Renal pelvis (tissue), 12 donors: ENCODE measurements at places on chromosomes 13 and 19. TPM values are rescaled to one million over a fixed set of nuclear protein-coding genes. Genes with fewer than 3 reads are reported as not detected.
A peak's percentile ranks its signal among the peaks of the same experiment; 100 is the strongest.

Gene EBPL
- 55.2 TPM for polyA plus RNA-seq

Gene WDR88
- 0.87 TPM for polyA plus RNA-seq

Gene TEX26
- polyA plus RNA-seq, result 1.3 TPM

Gene CABP5
- not detected for polyA plus RNA-seq

Gene PLIN4
- 1.4 TPM for polyA plus RNA-seq

Gene CLEC4M
- polyA plus RNA-seq, result 3.9 TPM

Gene ADAMTSL5
- polyA plus RNA-seq, result 1.4 TPM

Gene HSPH1
- 135 TPM for polyA plus RNA-seq

Gene ING1
- polyA plus RNA-seq, result 30.2 TPM

Gene ZNF880
- 30.0 TPM for polyA plus RNA-seq

Gene SLITRK6
- 9.9 TPM for polyA plus RNA-seq

Gene AMER2
- 0.43 TPM for polyA plus RNA-seq

DNA sequence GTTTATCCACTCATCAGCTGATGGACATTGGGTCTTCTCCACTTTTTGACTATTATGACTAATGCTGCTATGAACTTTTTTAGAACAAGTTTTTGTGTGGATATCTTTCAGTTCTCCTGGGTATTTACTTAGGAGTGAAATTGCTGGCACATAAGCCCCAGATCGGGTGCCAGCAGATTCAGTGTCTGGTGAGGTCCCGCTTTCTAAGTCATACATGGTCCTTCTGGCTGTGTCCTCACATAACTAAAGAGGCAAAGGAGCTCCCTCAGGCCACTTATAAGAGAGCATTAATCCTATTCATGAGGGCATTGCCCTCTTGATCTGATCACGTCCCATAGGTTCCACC lies 600 bp upstream of the ZNF226 start:
- no peak for DNase-seq

- DNase-seq, result peak; percentile 9
These were observed 98.2 kb downstream of the OLFM4 start for GRCh38 chr13:53126841-53127245.

- no peak for DNase-seq
These were observed 4.9 kb upstream of the KLK15 start for GRCh38 chr19:50838239-50838638.

GRCh38 chr13:75481176-75482069 lies 546 bp downstream of the TBC1D4 start:
- DNase-seq, result peak; percentile 42

GRCh38 chr13:113603116-113603710 lies 18.7 kb downstream of the TFDP1 start:
- DNase-seq, result no peak

GRCh38 chr13:40376867-40377535 lies 289.4 kb downstream of the FOXO1 start:
- no peak for DNase-seq

GRCh38 chr13:99864627-99864990 lies 107.0 kb downstream of the ZIC5 start:
- no peak for DNase-seq

DNA sequence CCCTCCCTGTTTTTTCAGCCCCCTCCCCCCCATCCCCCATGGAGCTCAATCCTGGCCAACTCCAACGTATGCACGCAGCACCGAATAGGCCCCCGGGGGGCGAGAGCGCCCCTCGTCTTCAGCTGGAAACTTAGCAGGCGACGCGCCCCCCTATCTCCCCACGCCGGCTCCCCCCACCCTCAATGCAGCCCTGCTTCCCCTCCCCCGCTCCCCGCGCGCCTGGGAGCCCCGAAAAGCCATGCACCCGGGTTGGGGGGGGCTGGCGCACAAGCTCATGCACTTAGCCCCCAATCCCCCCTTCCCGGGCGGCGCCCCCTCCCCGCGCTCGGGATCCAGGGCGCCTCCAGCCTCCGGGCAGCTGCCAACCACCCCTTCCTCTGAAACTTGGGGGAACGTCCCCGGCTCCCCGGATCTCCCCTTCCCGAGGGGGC lies 508 bp downstream of the ZBTB7A start:
- no peak for DNase-seq

DNA sequence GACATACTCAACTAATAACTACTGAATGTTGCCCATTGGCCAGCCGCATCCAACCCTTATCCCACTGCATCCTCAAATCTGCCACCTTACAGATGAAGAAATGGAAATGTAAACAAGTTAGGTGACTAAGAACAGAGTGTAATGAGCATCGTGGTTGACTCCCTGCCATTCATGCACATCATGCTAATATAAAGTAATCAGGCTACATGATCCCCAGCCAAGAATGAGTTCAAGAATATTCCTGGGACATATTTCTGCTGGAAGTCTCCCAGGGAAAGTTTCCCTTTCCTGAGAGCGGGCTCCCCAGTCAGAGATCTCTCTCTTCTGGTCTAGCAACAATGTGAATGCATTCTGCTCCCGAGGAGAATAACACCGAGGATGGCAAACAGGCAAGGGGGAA lies 55.9 kb upstream of the SERP2 start:
- DNase-seq, result no peak

DNA sequence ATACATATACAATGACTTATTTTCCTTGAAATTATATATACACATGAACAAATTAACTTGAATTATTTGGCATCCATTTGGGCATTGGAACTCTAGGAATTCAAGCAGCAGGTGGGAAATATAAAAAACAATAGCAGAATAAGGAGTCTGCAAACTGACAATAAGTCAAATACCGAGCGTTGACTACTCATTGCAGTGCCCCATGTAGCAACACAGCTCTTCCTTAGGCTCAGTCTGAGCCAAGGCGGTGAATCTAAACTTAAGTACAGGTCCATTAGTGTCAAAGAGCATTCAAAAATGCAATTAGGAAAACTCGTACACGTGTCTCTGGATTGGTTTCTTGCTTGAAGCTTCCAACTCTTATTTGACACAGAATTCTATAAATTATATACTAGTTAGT lies 462.5 kb upstream of the KLF12 start:
- DNase-seq, result no peak

DNA sequence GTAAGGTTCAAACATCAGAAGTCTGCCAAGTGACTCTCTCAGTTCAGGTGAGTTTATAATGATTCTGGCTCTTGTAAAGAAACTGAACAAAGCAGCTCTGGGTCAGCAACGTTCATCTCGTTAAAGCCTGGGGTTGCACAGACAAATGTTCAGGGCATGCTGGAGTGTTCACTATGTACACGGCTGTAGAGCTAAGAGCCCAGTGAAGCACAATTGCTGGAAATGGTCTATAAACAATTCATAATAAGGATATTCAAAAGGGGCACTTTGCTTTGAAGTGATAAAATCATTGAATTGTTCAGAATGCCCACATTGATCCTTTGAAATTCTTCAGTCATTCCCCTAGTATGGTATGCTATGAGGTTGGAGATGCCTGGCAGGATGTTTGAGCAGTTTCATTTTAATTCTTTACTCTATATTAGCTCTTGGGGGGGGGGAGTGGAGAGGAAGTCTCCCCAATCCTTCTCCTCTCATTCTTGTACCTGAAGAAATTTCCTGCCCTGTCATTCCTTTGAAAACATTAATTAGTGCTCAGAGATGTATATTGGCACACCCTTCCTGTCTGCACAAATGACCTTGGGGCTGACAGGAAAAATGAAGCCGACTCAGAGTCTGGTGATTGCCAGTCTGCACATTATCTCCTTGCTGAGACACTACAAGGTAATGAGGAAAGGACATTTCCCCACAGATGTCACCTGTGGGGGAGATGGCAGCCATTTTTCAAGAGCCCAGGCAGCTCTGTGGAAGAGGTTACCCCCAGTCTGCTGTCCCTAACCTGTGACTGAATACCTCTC lies 145.5 kb downstream of the DLEU7 start:
- DNase-seq, result no peak

DNA sequence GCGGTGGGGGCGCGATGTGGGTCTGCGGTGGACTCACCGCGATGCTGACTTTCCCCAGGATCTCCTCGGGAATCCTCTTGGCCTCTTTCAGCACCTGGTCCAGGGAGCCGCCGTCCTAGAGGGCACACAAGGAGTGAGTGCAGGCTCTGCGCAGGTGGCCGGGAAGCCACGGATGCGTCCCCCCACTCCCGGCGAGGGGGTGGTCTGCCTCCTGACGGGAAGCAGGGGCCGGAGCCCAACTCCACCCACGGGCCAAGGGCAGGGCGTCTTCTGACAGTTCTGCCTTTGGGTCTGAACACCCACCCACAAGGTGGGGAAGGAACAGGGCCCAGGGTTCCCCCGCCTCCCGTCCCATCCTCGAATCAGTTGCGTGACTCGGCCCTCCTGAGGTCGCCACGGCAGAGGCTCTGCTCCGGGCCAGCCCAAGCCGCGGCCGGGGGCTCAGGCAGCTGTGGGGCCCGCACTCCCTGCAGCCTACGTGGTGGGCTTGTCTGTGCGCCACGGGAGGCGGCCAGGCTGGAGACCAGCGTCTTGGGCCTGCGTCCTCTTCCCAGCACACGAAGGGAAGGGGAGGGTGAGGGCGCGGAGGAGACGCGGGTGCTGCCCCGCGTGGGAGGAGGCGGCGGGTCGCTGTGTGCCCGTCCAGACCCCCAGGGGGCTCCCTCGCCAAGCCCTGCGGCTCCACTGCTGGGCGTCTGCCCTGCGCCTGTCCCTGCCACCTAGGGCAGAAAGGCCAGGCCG lies 21.4 kb downstream of the MAP2K2 start:
- no peak for DNase-seq

GRCh38 chr13:43831088-43831487 lies 44.3 kb upstream of the ENOX1 start:
- DNase-seq, result no peak

GRCh38 chr13:102856557-102856956 lies 10.7 kb downstream of the ERCC5 start:
- no peak for DNase-seq

GRCh38 chr13:73040484-73040883 lies 18.3 kb upstream of the KLF5 start:
- no peak for DNase-seq

DNA sequence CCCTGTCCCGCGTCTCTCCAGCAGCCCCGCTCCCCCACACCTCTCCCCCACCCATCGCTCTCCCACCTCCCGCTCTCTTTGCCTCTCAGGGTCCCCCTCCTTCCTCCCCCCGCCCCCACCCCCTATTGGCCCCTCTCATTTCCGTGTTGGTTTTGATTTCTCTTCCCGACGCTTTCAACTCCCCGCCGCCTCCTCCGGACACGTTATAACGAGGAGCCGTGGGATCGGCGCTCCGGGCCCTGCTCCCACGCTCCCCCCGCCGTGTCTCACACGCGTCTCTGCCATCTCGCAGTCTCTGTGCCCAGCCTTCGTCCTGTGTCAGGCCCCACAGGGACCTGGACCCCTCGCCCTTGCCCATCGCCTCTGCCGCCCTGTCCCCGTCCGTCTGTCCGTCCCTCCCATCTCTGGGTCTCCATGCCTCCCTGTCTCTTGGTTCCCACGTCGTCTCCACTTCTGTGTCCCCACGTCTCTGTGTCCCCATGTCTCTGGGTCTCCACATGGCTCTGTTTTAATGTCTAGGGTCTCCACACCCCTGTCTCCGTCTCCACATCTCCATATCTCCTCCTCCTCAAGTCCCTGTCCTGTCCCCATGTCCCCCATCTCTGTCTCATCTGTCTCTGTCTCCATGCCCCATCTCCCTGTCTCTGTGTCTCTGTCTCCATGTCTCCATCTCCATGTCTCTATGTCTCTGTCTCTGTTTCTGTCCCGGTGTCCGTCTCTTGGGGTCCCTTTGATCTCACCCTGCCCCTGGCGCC lies 13.1 kb downstream of the ERFL start:
- DNase-seq, result no peak

GRCh38 chr13:42800109-42800643 lies 18.8 kb downstream of the FAM216B start:
- DNase-seq, result no peak

DNA sequence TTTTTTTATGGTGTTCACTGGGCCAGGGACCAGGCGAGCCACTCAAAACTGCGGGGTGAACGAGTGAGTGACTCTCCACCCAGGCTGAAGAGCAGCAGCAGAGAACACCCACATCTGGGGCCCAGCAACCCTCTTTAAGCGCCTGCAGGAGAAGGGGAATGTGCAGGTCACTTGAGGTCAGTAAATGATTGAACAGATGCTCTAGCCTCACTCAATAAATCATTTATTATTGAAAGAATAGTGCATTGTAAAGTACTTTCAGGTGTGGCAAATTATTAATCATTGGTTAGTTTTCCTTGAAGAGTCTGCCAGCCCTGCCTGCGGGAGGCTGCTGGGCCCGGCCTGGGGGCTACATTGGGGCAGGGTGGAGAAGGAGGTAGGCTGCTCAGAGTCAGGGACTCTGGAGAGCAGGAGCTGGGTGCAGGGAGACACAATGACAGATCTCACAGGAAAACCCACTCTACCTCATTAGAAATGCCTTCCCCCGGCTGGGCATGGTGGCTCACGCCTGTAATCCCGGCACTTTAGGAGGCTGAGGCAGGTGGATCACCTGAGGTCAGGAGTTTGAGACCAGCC lies 42.5 kb downstream of the ABCC4 start:
- no peak for DNase-seq

DNA sequence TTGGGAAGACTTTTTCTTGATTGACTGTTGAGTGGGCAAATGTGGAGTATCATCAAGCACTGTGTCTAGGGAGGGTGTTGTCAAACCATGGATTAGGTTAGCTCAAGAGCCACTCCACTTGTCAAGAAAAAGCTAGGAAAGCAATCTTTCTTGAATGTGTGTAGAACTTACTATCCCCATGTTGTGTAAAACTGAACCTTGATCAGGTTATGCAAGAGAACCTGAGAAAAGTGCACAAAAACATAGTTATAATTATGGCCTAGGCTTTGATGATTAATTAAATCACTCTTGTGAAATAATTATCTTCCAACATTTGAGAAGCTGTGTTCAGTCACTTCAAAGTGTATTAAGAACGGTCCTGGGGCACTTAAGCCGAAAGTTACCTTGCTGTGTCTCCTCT lies 238.2 kb upstream of the OBI1 start:
- DNase-seq, result no peak

- DNase-seq, result no peak
These were observed 123.6 kb downstream of the ZAR1L start for GRCh38 chr13:32191452-32191998.

GRCh38 chr19:17296273-17296672 lies 7.0 kb downstream of the ABHD8 start:
- no peak for DNase-seq

DNA sequence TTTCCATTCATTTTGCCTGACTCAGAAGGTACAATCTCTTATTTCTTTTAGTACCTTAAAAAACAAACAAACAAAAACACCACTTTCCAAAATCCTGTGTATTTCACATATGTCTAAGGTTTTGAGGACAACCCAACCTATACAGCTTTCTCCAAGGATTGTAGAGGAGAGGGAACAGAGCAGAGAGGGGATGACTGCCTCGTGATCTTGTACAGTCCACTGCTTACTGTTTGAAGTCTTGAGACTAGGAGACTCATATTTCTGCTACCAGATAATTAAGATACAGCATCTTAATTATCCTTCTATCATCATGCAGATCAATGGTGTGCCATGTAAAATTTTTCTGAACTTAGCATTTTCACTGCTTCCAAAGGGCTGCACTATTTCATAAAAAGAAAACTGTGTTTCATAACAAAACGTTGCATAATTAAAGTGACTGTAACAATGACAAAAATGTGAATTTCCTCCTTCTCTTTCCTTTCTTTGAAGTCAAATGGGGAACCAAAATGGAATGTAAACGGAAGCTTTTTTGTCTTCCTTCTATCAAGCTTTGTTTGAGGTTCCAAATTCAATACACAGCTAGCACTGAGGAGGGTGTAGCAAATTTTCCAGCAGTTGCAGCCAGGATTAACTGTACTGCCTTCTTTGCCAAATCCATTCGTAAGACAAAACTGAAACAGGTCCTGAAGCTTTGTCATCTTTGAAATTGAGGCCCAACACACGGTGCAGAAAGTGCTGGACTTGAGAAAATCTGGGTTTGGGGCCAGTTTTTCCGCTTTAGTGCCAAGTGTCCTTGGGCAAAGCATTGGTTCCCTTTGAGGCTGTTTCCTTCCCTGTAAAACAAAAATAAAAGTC lies 34.9 kb upstream of the RCBTB2 start:
- DNase-seq, result no peak

GRCh38 chr19:41696402-41697197 lies 8.5 kb upstream of the CEACAM7 start:
- peak; percentile 16 for DNase-seq
